Left ventricle myocardium inferior (tissue), 1 donor: ENCODE measurements at places on chromosomes 16 and 17.

DNA sequence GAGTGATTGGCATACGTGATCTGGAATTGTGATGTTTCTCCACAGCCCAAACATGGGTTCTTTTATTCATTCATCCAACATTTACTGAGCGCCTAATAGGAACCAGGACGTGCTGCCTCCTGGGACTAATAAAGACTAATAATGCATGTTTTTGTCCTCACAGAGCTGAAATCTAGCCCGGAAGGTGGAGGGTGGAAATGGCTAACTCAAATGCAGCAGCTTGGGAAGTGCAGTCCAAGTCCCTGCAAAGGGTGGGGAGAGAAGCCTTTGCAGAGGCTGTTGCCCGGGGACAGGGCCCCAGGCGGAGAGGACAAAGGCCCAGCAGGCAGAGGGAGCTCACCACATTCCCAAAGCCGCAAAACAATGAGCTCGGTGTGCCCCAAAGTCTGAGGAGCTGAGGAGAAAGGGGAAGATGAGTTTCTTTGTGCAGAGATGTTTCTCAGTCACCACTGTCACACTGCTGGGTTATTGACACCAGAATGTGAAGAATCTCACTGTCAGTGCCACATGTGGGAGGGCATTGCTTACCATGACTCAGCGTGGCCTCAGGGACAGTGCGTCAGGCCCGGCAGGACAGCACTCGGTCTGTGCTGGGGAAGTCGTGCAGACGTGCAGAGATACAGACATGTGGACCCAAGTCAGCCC lies 118.2 kb upstream of the CHMP6 start:
- DNase-seq, result peak; percentile 39
- peak overlapping the region; percentile 25 for H3K27ac ChIP-seq
- no peaks in the 10 kb centered on the region for H3K27me3 ChIP-seq
- peaks cover 6% of the 10 kb centered on the region for H3K36me3 ChIP-seq
- no peak overlapping the region for H3K4me3 ChIP-seq
- peaks cover 48% of the 10 kb centered on the region for H3K4me1 ChIP-seq

DNA sequence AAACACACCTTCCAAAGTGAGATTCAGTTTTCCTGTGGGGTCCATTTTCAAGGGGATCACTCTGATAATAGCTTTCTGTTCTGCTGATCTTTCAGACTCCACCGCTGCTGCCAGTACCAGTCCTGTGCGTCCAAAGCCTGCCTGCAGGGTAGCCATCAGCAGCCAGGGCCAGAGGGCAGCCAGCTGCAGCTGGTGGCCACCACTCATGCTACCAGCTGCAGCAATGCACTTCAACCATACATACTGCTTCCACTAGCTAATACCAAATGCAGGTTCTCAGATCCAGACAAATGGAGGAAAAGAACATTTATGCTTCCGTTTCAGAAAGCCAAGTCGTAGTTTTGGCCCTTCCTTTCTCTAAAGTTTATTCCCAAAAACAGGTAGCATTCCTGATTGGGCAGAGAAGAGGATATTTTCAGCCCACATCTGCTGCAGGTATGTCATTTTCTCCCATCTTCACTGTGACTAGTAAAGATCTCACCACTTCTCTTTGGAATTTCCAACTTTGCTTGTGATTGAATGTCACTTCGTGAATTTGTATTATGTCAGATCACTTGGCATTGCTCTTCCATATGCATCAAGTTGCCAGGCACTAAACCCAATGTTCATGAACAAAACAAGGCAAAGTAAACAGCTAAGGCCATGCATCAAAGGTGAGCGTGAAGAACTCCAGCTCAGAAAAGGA lies 1.8 kb downstream of the RNF43 start:
- DNase-seq, result peak; percentile 26
- peak overlapping the region; percentile 64 for H3K4me3 ChIP-seq
- H3K4me1 ChIP-seq, result peaks cover 7% of the 10 kb centered on the region
- no peaks in the 10 kb centered on the region for H3K36me3 ChIP-seq
- peak overlapping the region; percentile 71 for H3K27ac ChIP-seq

DNA sequence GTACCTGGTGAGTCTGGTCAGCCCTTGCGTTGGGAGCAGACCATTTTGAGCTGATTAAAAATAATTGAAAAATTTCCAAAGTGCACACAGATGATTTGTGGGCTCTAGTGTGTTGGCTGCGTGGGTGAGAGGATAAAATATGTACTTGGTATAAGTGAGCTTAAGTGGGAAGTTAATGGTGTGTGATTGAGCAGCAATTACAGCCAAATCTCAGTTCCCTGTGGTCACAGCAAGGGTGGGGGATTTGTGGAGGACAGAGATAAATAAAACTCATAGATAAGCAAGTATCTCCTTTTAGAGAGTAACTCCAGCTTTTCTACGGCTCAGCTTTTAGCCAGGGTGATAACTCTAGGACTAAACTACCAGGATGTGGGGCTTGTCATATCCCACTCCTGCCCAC lies 390.4 kb downstream of the UTP18 start:
- H3K4me1 ChIP-seq, result no peaks in the 10 kb centered on the region
- no peak overlapping the region for H3K27ac ChIP-seq
- H3K27me3 ChIP-seq, result peaks cover 65% of the 10 kb centered on the region
- H3K4me3 ChIP-seq, result no peak overlapping the region
- no peak for DNase-seq

DNA sequence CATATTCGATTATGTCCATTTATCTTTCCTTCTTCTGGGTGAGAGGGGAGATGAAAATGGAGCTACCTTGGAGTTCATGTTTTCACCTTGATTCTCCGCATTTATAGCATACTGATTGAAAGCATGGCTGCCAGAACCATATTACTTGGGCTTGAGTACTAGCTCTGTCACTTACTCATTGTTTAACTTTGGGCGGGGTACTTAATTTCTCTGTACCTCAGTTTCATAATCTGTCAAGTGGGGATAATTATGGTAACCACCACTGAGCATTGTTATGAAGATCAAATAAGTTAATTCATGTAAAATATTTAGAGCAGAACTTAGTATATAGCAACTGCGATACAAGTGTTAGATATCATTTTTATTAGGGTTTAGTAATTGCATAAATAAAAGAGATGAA lies 65.2 kb downstream of the FTO start:
- no peak overlapping the region for H3K27ac ChIP-seq

DNA sequence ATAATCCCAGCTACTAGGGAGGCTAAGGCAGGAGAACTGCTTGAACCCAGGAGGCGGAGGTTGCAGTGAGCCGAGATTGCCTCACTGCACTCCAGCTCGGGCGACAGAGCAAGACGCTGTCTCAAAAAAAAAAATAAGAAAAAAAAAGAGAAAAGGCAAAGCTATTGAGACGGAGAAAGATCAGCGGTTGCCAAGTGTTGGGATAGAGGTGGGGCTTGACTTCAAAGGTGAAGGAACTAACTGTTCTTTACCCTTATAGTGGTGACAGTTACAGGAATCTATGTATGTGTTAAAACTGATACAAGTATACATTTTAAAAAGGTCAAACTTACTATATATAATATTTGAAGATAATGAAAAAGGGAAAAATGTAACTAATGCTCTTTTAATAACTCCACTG lies 22.5 kb downstream of the AKAP10 start:
- no peaks in the 10 kb centered on the region for H3K27me3 ChIP-seq
- DNase-seq, result no peak
- H3K36me3 ChIP-seq, result peaks cover 50% of the 10 kb centered on the region
- peaks cover 47% of the 10 kb centered on the region for H3K4me1 ChIP-seq
- H3K4me3 ChIP-seq, result no peak overlapping the region

DNA sequence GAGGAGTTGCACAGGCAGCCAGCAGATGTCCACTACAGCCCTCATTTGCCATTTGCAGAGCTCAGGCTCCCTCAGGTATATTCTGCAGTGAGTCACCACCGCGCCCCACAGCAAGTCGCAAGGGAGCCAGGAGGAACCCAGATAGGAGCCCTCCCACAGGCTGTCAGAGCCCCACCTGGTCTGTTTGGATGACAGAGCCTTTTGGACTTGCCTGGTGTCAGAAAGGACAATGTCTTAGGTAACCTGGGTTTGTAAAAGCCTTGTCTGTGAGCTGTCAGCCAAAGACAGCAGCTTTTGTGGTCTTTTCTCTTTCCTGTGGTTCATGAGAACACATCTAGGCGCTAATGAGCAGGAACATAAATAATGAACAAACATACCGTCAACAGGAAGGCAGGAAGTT lies 70.9 kb downstream of the GNAO1 start:
- no peak overlapping the region for H3K4me3 ChIP-seq
- no peaks in the 10 kb centered on the region for H3K36me3 ChIP-seq
- H3K27me3 ChIP-seq, result no peaks in the 10 kb centered on the region
- no peak for DNase-seq

GRCh38 chr17:6926667-6927066 lies 69.2 kb upstream of the ALOX12 start:
- H3K36me3 ChIP-seq, result no peaks in the 10 kb centered on the region
- H3K27ac ChIP-seq, result no peak overlapping the region
- no peaks in the 10 kb centered on the region for H3K4me1 ChIP-seq
- no peak for DNase-seq
- no peaks in the 10 kb centered on the region for H3K27me3 ChIP-seq
- no peak overlapping the region for H3K4me3 ChIP-seq

DNA sequence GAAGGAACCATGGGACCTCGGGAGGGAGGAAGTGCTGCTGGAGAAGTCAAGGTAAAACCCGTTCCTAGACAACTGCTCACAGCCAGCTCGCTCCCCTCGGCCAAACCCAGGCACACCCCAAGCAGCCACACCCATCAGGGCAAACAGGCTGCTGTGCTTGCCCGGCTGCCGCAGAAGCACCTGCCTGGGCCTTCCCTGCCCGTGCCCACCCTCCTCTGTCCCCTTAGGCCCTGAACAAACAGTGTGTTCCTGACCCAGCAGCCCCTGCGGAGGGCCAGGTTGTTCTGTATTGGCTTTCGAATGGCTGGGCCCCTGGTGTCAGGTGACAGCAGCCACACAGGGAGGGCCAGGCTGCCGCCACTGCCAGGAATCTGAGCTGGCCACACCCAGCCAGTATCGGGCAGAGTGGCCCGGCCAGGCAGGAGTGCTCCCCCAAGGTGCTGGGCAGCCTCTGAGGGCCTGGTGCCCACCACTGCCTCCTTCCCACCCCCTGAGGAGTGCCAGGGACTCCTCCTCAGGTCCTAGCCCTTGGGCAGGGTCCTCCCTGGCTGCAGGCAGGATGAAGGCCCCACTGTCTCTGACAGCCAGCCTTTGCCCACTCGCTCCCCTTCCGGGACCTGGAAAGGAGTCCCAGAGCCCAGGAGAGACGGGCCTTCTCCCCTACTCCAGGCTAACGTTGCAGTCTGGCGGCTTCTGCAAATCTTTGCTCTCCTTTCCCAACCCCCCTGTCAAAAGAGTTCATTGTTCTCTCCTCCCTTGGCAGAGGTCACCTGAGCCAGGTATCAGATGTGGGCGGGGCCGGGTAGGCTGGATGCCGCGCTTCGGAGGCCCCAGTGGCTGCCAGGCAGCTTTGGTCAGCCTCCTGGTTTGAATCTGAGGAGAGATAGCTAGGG lies 24.0 kb downstream of the LLGL2 start:
- H3K27me3 ChIP-seq, result no peaks in the 10 kb centered on the region
- H3K36me3 ChIP-seq, result no peaks in the 10 kb centered on the region

DNA sequence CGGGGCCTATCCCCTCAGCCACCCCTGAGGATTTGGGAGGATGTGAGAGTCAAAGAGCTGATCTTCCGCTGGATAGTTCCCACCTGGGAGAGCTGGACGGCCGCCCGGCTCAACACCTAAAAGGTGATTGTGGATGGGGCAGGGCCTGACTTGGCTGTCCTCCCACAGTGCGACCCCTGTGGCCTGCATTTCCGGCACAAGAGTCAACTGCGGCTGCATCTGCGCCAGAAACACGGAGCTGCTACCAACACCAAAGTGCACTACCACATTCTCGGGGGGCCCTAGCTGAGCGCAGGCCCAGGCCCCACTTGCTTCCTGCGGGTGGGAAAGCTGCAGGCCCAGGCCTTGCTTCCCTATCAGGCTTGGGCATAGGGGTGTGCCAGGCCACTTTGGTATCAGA lies 4.5 kb downstream of the BCL6B start:
- peaks cover 17% of the 10 kb centered on the region for H3K27me3 ChIP-seq
- peaks cover 4% of the 10 kb centered on the region for H3K36me3 ChIP-seq
- H3K27ac ChIP-seq, result peak overlapping the region; percentile 82
- peaks cover 72% of the 10 kb centered on the region for H3K4me1 ChIP-seq

DNA sequence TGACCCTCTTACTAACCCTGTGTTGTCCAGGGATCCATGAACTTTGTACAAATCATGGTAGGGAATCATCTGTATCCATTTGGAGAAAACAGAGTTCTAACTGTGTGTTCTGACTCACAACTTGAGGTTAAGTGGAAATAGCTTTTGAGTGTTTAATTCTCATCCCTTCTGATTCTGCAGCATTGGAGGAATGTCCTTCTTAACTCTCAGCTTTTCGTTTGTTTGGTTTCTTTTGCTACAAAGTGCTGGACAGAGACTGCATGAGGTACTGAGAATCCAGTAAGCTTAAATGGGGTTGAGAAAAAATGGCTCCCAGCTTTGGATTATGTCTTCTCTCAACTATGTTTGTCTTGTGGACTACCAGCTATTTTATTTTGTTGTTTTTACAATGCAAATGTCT lies 352.1 kb upstream of the KIF2B start:
- H3K27ac ChIP-seq, result no peak overlapping the region
- DNase-seq, result no peak
- H3K4me1 ChIP-seq, result no peaks in the 10 kb centered on the region
- no peak overlapping the region for H3K4me3 ChIP-seq
- H3K36me3 ChIP-seq, result no peaks in the 10 kb centered on the region

DNA sequence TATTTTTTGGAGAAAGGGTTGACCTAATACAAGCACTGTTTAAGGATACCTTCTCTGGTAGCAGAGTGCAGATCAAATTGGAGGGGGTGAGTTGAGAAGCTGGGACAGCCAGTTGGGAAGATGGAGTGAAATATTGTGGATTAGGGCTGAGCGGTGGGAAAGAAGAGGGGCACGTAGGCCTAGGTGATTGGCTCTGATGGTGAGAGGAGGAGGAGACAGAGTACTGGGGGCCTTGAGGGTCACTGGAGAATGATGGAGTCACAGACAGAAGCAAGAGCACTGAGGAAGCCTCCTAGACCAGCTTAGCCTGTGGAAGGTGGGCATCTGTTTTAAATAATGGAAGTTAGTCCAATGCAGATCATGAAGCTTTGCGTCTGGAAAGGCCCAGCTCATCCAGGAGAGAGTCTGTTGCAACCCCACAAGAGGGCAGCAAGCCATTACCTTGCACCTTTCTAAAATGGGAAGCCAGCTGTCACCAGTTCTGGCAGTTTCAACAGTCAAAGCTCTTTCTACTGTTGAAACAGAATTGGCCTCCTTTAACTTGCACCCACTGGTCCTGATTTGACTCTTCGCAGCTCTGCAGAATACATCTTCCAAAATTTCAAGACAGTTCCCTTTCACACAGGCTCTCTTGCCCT lies 11.8 kb downstream of the SLC9A5 start:
- H3K4me1 ChIP-seq, result peaks cover 7% of the 10 kb centered on the region
- H3K4me3 ChIP-seq, result no peak overlapping the region

GRCh38 chr16:67302076-67302475 lies 22.7 kb downstream of the PLEKHG4 start:
- H3K4me1 ChIP-seq, result peaks cover 15% of the 10 kb centered on the region
- H3K36me3 ChIP-seq, result no peaks in the 10 kb centered on the region
- peaks cover 3% of the 10 kb centered on the region for H3K27me3 ChIP-seq
- no peak for DNase-seq
- H3K4me3 ChIP-seq, result no peak overlapping the region

GRCh38 chr17:56820207-56820606 lies 13.5 kb downstream of the C17orf67 start:
- no peak overlapping the region for H3K27ac ChIP-seq
- H3K27me3 ChIP-seq, result no peaks in the 10 kb centered on the region
- H3K4me3 ChIP-seq, result no peak overlapping the region
- H3K4me1 ChIP-seq, result peaks cover 21% of the 10 kb centered on the region
- DNase-seq, result no peak
